ENCODE measurements at places on chromosomes 1 and 21.

DNA sequence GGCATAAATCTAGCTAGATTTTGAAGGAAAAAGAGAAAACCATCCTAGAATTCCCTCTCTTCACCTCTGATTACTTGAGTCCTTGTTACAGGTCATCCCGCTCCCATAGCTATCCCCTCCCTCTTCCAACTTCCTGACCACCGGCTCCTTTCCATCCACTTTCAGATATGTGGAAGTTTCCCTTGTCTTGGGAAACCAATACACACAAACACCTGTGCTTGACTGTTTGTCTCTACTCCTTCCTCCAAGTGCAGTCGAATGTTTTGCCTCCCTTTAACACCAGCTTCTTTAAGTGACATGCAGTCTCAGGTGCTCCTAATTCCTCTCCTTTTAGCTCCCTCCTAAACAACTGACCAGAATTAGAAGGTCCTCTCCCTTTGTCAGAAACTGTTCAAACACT, 70.0 kb downstream of the PTGER3 start:
- DNase-seq: no peak

GRCh38 chr1:170800812-170801211, 134.5 kb upstream of the MROH9 start:
- DNase-seq: no peak

GRCh38 chr1:101102426-101103156, 77.0 kb upstream of the DPH5 start:
- no peak for DNase-seq

GRCh38 chr1:228315484-228315944, 91.1 kb downstream of the TRIM11 start:
- no peak for DNase-seq

GRCh38 chr1:53485478-53486394, 26.5 kb downstream of the DMRTB1 start:
- peak; percentile 73 for DNase-seq

DNA sequence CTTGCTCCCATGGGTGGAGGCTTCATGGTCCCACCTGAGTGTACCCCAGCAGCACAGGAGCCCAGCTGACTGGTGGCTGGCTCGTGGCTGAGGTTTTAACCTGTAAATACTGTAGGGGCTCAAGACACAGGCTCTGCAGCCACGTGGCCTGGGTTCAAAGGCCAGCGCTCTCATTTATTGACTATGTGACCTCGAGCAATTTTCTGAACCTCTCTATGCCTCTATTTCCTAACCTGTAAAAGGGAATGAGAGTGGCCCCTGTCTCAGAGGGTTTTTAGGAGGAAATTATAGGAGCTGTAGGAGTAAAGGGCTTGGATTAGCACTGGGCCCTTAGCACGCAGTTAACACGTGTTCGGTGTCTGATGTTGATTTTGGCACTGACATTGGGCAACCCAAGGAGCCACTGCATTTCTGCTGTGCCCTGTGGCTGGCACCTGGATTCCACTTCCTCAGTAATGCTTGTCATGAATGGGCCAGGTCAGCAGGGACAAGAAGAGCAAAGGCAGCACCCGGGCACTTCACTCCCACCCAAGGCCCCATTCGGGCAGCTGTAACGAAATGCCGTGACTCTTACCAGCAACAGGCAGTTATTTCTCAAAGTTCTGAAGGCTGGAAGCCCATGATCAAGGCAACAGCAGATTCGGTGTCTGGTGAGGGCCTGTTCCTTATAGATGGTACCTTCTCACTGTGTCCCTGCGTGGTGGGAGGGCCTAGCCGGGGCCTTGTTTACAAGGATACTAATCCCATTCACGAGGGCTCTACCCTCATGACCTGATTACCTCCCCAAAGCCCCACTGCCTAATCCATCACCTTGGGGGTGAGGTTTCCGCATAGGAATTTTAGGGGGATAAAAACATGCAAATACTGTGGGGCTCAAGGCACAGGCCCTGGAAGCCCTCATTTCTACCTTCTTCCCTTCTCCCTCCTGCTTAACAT, 25.2 kb downstream of the ARHGEF10L start:
- DNase-seq: no peak

DNA sequence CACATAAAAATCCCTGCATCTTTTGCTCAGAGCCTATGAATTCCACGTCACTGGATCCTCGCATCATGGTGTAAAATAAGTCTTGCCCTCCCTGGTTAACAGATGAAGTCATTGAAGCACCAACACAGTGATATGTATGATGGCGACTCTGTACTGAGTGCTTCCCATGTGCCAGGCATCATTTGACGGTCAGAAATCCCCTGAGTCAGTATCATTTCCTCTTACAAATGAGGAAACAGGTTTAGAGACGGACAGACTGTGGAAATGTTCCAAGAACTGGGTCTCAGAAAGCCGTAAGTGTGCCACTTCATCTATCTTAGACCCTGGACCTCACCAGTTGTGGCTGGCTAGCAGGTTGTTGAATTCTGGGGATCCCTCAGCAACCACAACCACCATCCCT, 5.1 kb upstream of the OLFML2B start:
- DNase-seq: no peak

DNA sequence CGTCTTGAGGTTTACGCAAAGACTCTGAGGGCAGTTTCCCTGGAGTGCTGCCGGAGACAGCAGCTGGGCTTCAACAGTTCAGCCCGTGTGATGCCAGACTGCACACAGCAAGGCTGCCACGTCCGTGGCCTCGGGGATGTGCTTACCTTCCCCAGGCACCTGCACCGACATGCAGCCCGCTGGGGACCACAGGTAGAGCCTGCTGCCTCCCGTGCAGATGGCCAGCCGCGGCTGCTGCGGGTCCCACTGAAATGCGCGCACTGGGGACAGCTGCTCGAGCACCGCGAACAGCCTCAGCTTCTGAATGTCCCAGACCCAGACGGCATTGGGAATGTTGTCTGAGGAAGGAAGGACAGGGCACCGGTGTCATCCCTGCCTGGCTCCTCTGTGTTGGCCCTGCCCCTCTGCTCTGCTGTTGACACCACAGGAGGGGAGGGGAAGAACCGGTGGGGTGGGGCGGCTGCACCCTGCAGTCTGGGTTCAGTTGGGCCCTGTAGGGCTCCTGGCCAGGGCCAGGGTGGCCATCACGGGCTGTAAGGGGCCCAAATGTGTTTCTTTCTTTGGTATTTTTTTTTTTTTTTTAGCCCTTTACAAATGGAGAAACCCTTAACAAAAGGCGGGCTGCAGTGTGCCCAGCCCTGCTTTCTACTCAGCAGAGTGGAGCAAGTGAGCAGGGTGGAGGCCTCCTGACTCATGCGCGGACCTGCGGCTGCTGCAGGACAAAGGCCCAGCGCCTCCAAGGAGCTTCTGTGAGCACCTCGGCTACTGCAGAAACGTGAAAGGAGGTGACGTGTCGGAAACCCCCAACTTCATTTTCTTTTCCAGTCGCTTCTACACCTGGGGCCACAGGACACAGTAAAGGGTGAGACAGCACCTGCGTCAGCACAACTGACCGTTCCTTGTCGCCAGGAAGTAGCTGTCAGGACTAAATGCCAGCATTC, 6.8 kb downstream of the TPRG1L start:
- DNase-seq: no peak

DNA sequence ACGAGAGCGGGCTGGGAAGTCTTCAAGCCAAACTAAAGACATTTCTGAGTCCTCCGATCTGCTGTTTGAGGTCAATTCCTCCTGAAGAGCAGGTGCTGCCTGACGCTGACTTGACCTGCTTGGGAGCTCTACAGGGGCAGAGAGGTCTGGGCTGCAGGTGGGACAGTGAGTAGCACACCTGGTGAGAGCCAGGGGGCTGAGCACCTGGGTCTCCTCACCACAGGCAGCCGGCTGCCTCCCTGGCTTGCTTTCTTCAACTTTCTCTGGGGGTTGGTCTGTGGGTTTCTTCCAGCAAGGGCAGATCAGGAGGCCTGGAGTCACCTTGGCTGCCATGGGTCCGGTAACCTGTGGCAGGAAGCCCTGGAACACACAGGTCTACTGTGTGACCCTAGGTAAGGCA, 107.4 kb upstream of the EDN2 start:
- DNase-seq: no peak

GRCh38 chr1:214966346-214966745, 116.2 kb upstream of the KCNK2 start:
- no peak for DNase-seq

- peak; percentile 25 for DNase-seq
Observed at GRCh38 chr1:238252033-238252802, 361.5 kb upstream of the ZP4 start.

- DNase-seq: no peak
Observed at GRCh38 chr1:113073479-113073950, 517 bp downstream of the LRIG2 start.

- no peak for DNase-seq
Observed at GRCh38 chr1:157124855-157125254, 13.3 kb downstream of the ETV3 start.

- no peak for DNase-seq
Observed at GRCh38 chr1:160082487-160082886, 1.1 kb downstream of the KCNJ9 start.

DNA sequence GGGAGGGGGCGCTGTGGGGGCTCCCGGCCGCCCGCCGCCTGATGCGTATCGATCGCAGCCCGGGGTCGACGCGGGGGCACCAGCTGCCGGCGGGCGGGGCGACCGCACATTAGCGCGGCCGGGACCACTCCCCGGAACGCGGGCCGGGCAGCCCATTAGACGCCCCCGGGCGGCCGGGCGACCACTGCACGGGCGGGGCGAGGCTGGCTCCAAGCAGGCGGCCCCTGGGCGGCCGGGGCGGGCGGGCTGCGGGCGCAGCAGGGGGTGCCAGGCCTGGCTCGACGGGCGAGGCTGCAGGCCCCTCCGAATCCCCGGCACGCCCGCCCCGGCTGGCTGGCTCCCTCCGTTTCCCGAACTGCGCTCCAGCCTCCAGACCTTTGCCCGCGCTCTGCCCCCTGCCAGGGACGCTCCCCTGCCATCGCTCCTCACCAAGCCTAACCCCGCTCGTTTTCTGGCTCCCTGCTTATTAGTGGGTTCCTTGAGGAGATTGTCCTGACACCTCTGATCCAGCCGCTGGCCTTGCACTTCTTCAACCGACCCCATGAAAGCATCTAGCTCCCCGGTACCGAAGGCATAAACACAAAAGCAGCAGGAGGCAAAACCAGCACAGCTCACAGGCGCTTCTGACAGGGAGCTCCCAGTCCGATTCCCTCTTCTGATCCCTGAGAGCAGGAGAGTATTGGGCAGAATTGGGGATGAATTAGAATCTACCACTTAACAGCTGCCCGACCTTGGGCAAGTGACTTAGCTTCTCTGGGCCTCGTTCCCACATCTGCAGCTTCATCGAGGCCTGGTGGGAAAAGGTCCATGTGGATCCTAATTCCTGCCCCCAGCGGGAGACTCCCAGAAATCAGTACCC, 92.6 kb upstream of the CASZ1 start:
- no peak for DNase-seq

DNA sequence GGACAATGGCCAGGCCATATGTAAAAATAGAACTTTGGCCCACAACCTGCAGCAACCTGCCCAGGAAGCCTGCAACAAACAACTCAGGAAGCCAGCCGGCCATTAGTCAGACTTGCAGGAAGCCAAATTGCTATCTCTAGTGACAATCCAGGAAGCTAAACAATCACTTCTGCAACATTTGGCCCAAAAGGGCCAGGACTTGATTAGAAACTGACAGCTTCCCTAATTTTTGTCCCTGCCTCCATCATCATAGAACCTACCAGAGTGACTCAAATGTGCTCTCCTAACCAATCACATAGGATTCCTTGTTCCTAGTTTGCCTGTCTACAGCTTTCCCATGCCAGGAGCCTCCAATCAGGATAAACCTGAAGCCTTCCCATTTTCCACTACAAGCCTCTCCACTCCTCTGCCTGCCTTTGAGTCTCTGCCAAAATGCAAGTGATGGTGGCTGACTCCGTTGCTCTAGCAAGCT, 639.3 kb downstream of the PTPRU start:
- DNase-seq: peak; percentile 31

DNA sequence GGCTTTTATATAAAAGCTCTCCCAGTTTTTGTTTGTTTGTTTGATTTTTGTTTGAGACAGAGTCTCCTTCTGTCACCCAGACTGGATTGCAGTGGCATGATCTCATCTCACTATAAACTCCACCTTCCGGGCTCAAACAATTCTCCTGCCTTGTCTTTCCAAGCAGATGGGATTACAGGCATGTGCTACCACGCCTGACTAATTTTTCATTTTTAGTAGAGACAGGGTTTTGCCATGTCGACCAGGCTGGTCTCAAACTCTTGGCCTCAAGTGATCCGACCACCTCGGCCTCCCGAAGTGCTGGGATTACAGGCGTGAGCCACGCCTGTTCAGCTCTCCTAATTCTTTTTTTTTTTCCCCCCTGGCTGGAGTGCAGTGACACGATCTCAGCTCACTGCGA, 4.4 kb downstream of the PCAT6 start:
- DNase-seq: no peak

GRCh38 chr1:1075148-1075935, 1.2 kb upstream of the RNF223 start:
- DNase-seq: no peak

GRCh38 chr1:174786760-174787159, 213.0 kb upstream of the CACYBP start:
- DNase-seq: no peak

DNA sequence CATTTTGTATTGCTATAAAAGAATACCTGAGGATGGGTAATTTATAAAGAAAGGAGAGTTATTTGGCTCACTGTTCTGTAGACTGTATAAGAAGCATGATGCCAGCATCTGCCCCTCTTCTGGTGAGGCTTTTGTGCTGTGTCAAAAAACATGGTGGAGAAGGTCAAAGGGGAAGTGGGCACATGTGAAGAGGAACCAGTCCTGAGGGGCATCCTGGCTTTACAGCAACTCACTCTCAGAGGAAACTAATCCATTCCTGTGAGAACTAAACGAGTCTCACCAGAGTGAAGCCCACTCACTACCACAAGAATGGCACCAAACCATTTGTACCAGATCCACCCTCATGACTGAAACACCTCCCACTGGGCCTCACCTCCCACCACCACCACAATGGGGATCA, 18.8 kb upstream of the SELP start:
- no peak for DNase-seq

DNA sequence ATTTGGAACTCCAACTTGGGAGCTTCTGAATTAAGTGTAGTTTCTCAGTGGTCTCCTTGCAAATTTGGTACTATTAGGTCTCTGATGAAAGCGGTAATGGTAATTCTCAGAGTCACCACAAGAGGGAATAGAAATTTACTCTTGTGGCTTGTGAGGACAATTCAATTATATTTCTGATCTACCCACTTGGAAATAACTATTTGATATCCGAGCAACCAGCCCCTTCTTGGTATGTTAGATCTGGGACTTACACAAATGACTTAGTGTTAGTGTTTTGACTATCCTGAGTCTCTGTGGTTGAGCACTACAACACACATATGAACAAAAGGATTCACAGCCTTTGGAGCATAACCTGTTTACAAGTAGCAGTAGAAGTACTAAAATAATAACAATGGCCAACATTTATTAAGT, 68.1 kb downstream of the RPS6KA1 start:
- peak; percentile 2 for DNase-seq
